ENCODE measurements at places on chromosomes 7 and 10.
A peak's percentile ranks its signal among the peaks of the same experiment; 100 is the strongest.

DNA sequence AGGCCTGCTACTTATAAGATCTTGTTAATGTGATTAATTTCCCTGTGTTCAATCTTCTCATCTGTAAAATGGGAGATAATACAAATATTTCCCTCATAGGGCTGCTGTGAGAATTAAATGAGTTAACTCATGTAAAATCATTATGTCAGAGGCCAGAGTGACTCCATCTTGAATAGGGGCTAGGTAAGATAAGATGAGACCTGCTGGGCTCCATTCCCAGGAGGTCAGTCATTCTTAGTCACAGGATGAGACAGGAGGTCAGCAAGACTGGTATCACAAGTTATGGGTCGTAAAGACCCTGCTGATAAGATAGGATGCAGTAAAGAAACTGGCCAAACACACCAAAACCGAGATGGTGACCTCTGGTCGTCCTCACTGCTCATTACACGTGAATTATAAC, 200.7 kb downstream of the CYP26A1 start:
- ATAC-seq: no peak

DNA sequence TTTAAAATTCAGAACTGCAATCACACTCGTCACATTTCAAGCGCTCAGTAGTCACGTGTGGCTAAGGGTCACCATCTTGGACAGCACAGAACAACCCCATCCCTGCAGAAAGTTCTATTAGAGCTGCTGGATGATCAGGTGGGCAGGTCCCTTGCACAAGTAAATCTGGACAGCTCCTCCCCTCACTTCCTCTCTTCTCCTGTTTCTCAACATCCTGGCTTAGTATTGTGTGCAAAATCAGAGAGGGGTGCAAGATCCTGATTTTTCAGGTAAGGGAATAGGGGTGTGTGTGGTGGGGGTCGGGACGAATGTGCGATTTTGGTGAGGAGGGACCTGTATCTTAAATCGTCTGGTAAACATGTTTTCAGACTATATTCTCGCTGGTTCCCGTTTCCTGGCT, at the start of gene GIMAP4:
GIMAP4 (plus strand) TSS at position 222 of the 400 bp plus-strand sequence. CDS start 2,512 bp downstream, outside the sequence.
- peak; percentile 41 for ATAC-seq

DNA sequence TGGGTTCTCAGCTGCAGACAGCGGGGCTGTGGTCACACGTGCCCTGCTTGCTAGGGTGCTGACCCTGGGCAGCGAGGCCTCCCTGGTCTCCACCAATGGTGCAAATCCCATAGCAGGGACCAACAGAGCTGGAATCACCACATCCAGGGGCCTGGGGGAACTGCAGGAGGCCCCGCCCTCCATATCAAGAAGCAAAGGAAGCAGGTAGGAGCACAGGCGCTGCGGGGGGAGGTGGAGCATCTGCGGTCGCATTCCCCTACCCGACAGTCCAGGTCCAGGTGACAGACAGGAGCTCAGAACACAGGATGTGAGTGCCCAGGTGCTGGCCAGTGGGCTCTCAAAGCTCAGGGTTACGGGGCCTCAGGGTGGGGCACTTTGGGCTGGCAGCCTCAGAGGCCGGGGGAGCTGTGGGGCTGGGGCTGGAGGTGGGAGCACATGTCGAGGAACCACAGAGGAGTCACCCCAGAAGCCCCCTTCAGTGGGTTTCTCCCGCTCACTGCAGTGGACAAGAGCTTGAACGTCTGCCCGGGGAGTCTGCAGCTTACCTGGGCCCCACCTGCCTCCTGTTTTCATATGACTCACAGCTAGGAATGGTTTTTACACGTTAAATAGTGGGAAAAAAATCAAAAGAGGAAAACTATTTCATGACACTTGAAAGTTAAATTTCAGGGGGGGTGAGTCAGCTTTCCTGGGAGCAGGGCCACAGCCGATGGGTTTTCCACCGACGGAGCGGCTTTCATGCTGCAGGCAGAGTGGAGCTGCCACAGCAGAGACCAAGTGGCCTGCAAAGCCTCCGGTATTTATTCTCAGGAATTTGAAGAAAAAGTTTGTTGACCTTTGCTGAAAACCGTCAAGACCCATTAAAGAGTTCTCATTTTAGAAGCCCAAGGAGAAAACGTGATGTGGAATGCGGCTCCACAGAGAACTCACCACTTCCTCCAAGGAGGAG, 148.7 kb upstream of the PPP2R2D start:
- no peak for ATAC-seq

- no peak for ATAC-seq
These were observed 86.7 kb downstream of the MICU1 start for GRCh38 chr10:72539137-72539536.

- no peak for ATAC-seq
These were observed 2.3 kb upstream of the SH2B2 start for GRCh38 chr7:102284399-102284798.

GRCh38 chr7:151320263-151320845, 21.3 kb upstream of the NUB1 start:
- ATAC-seq: no peak

GRCh38 chr10:84848967-84849366, 520.6 kb downstream of the CCSER2 start:
- ATAC-seq: no peak

DNA sequence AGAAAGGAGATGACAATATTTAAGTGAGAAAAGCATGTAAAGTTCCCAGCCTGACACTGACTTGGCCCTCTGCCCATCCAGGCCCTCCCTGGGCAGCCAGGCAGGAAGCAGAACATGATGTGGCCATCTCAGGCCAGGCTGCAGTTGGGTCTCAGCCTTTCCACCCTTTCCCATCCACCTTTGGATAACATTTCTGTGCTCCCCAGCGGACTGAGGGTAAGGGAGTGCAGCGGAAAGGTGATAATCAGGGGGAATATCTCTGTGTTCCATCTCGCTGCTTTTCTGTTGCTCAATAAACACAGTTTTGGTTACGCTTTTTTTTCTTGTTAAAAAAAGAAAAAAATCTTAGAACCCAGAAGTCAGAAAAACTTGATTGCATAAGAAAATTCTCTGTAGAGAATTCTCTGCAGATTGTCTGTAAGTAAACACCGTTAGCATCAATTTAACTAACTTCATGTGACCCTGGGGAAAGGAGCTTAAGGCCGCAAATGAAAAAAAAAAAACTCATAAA, 37.2 kb upstream of the TARP start:
- peak; percentile 50 for ATAC-seq

- no peak for ATAC-seq
These were observed 154.8 kb downstream of the LRRC4 start for GRCh38 chr7:127876393-127876792.

DNA sequence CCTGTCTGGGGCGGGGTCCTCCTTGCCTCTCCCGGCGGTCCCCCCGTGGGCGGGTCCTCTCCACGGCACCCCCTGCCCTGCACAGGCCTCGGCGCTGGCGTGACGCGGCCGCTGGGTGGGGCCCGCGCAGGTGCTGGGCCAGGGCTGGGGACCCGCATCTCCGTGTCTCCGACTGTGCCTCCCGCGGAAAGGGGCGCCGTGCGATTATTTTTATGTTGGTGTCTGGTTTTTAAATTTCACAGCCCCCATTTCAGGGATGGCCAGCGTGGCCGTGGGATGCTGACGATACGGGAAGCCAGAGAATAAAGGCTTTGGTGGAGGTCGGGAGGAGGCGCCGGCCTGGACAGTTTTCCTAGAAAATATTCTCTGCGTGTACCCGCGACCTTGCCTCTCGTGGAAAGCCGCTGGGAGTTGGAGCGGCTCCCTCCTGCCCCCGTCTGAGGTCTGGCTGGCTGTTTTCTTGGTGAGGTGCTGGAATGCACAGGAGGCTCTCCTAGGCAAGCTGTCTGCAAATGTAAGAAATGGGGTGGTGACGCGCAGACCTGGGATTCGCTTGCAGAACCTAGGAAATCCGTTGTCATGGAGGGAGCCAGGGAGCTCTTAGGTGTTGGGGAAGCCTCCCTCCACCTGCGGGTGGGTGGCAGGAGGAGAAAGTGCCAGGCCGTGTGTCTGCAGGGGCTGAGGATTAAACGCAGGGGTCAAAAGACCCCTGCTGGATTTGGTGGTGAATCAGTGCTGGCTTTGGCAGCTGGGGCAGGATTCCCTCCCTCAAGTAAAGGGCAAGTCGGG, 28.7 kb upstream of the JAKMIP3 start:
- peak; percentile 51 for ATAC-seq

DNA sequence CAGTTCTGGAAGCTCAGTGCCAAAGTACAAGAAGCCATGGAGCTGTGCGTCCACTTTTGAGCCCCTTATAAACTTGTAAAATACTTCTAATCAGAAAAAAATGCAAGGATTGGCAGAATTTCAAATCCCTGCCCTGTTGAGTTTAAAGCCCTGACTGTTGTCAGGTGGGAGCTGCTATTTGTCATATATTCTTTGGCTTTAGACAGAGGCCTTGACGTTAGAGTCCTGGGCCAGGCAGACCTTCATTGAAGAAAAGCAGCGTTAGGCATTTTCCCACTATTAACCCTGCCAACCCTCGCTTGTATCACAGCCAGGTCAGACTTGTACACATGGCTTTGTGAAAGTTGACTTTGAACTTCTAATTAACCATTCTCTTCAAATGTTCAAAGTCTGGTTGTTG, 155.4 kb downstream of the TWIST1 start:
- no peak for ATAC-seq
